ENCODE measurements at places on chromosomes 12 and 14.
A peak's percentile ranks its signal among the peaks of the same experiment; 100 is the strongest.

GRCh38 chr12:124744659-124745464, 118.8 kb downstream of the SCARB1 start:
- peak; percentile 49 for DNase-seq

DNA sequence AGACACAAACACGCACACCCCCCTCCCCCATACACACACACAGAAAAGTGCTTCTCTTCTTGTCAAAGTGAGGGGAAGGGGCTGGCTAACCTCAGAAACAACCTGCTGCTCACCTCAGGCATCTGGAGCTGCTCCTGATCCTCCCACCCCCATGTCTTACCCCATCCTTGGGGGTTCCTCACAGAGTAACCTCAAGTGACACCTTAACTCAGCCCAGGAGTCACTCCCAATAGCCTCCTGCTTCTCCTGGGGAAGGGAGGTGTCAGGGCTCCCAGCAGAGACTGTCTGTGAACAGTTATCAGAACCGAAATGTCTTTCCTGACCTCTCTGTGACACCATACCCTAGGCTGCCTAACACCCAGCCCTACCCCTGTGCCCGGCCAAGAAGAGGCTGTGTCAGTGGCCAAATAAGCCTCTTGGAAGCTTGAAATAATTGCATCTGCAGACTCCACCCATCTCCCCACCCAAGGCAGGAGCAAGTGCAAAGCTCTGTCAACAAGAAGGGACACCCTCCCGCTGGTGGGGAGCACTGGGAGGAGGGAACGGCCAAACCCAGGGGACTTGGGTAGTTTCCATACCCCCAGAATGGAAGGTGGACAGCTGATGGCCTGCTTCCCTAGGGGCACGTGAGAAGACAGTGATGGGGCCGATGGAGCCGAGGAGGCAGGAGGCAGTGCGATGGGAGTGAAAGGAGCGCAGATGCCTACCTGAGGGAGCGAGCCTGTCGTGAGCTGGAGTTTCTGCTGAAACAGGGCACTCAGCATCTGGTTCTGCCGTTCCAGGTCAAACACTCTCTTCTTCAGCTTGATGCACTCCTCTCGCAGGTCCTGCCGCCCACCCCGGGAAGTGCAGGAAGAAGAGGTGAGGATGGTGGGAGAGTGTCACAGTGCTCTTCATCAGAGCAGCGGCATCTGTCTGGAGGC, 26.8 kb downstream of the NCKAP5L start:
- no peak for DNase-seq

DNA sequence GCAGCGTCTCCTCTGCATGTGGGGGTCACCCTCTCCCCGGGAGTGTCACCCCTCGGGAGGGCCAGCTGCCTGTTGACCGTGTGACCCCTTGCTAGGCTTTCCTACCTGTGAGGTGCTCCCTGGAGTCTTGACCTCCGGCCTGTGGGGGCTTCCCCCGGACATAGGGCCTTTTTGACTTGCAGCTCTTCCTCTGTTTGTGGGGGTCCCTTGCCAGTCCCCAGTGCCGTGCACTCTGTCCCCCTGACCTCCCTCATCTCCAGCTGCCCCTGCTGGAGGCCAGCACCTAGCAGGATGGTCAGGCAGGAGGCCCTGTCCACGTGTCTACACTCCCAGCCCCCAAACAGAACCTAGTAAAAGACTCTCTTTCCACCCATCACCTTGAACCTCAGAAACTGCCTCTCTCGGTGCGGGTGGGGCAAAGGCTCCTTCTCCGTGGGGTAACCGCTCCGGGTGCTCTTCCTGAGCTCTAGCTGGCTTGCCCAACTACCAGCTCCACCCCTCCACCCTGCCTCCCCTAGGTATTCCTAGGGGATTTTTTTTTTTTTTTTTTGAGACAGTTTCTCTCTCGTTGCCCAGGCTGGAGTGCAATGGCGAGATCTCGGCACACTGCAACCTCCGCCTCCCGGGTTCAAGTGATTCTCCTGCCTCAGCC, 810 bp downstream of the AACS start:
- no peak for DNase-seq

GRCh38 chr12:76643438-76643837, 83.9 kb upstream of the OSBPL8 start:
- no peak for DNase-seq

DNA sequence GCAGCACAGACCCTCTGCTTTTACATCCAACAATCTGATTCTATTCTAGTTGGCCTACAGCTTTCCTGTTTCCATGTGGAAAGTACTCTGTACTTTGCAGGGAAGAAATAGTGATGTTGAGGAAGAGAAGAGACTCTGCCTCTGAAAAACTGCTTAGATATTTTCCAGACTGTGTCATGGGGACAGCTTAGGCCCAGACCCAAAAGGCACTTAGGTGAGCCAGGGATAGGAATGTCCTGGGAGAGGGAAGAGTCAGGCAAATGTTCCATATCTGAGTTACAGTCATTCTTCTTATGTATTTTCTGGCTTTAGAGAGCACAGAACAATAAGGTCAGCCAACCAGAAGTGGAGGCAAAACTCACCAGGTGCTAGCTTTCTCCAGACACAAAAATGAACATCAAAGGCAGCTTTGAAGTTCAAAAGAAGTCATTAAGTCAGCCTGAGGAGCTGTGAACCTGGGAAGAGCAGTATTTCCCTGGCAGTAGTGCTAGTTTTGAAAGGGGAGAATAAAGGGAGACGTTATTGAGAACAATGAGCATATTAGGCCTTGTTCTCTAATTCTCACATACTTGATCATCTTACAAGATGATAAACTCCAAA, 199.7 kb upstream of the LMNTD1 start:
- no peak for DNase-seq

GRCh38 chr14:73909681-73910080, 23.0 kb downstream of the ZNF410 start:
- no peak for DNase-seq

DNA sequence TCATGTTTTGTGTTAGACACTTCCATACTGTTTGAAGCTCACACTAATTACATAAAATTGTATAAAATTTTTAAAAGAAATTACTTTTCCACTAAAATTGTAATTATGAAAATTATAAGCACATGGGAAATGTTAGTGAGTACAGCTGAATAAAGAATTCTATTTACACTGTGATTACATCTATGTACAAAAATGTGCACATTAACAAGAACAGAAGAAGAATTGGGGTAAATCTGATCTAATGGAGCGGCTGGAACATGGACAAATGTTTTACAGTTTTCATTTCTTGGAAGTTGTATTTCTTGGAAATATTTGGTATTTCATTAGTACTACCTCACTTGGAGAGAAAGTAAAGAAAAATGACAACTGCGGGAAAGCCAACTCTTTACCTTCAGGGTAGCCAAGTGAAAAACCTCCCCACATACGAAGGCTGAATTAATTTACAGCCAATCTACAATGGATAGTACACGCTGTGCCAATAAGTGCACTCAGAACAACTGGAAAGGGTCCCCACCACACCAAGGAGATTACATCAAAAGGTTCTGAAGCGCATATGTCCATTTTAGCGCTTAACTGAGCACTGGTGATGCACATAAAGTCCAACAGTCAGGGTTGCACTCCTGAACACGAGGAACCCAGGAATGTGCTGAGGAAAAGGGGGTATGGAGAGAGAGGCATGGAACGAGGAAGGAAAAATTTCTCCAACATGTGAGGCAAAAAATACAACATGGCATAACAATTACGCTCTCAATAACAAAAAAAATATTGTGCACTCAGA, 17.5 kb downstream of the MED13L start:
- no peak for DNase-seq

- no peak for DNase-seq
Observed at GRCh38 chr12:132346471-132347175, 17.2 kb upstream of the GALNT9 start.

DNA sequence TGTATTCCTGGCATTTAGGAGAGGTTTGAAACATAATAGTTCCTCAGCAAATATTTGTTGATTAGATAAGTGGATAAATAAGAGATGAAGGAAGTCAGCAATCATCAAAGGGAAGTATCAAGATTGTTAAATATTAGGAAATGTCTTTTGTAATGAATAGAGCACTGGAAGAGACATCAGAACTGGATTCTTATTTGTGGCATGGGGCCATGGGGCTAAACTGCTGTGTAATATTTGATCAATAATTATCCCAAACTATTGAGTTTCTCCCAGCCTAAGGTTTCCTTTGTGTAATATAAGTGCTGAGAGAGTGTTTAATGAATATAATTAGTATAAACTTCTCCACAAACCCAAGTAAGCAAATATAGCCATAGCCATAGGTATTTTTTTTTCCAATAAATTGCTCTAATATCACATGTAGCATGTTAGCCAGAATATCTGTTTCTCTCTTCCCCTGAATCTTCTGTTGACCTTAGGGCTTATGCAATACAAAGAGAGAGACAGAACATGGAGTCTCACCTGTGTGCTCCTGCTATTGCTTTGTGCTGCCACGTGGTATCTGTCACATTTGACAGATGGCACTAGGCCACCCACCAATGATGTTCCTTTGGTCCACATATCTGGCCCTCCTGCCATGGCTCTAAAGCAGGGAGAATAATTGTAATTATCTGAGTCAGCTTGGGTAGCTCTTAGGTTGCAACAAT, 658.7 kb downstream of the SOX5 start:
- DNase-seq: no peak

DNA sequence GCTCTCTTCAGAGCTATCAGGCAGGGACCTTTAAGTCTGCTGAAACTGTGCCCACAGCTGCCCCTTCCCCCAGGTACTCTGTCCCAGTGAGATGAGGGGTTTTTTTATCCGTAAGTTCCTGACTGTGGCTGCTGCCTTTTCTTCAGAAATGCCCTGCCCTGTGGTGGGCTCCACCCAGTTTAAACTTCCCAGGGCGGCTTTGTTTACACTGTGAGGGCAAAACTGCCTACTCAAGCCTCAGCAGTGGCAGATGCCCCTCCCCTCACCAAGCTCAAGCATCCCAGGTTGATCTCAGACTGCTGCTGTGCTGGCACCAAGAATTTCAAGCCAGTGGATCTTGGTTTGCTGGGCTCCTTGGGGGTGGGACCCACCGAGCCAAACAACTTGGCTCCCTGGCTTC, 46.9 kb upstream of the SLC16A7 start:
- no peak for DNase-seq

GRCh38 chr12:79566452-79567174, 124.2 kb downstream of the PAWR start:
- peak; percentile 53 for DNase-seq

DNA sequence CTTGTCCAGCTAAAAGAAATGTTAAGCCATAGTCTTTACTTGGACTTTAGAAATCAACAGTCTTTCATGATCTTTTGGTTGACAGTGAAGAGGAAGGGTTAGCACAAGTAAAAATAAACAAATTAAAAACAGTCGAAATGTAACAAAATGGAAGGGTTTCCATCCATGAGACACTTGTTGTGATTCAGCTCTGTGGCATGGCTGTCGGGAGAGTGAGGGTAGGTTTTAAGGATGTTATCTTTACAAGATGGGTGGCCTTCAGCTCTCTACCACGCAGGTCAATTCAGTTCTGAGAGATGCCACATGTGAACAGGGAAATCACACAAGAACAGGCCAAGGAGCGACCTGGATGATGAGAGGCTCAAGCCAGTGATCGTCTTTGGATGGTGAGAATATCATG, 180.2 kb downstream of the PPM1H start:
- DNase-seq: no peak

DNA sequence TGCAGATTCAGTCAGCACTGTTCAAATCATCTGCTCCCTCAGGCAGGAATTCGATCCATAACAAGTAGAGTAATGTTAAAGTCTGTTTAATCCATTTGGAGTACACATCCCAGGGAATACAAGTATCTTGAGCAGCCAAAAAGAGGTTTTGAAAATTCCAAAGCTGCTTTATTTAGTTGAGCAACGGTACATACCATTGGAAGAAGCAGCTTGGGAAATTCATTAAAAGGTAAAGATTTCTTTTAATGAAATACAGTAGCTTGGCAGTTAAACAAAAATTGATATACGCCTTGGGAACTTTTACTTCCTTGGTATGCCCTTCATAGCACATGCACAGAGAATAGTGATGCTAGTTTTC, 153.8 kb downstream of the LRIG3 start:
- DNase-seq: no peak

- peak; percentile 5 for DNase-seq
Observed at GRCh38 chr14:81991998-81992397, 458.3 kb upstream of the SEL1L start.

- DNase-seq: no peak
Observed at GRCh38 chr12:25723336-25723735, 170.3 kb upstream of the LMNTD1 start.

GRCh38 chr12:13223179-13223804, 26.8 kb downstream of the EMP1 start:
- DNase-seq: peak; percentile 81

DNA sequence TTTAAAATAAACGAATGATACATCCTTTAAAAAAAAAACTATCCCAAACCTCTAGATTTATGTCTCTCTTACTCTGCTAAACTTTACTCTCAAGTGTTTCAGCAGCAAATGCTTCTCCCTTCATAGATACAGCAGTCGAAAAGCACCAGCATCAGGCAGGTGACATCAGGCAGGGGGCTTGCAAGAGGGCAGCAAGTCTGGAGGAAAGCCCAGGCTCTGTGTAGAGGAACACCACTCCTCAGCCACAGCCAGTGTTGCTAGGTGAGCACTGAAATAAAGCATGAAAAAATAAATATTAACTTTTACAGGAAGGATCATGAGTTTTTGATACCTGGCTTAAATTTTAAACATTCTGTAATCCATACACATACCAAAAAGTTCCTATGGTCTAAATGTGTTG, 419.4 kb downstream of the GALC start:
- DNase-seq: no peak

DNA sequence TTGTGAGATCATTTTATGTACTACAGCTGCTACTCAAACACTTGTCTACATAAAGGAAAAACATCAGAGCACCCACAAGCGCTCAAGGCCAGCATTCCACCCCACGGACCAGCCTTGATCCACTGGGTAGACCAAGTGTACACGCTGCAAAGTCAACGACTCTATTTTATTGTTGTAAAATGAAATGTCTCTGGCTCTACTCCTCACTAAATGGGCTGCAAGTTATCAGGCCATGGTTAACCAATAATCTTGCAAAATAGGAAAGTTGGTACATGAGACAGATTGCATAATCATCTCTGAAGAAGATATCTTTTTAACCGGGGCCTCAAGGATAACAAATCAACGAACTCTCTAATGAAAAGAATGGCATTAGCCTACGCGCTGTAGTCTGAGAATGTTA, 69.9 kb upstream of the FOXN3 start:
- DNase-seq: no peak

All from choroid plexus epithelial cell (primary cell).